ENCODE measurements at places on chromosomes 5 and 9. TPM values are rescaled to one million over a fixed set of nuclear protein-coding genes. Genes with fewer than 3 reads are reported as not detected.

Gene STPG3
- polyA plus RNA-seq, result not detected

Gene PCDHB7
- polyA plus RNA-seq, result not detected

Gene WWC1
- polyA plus RNA-seq, result not detected

Gene ANKRD18B
- not detected for polyA plus RNA-seq

Gene BOD1
- 34.2 TPM for polyA plus RNA-seq

Gene PCDHB4
- not detected for polyA plus RNA-seq

Gene SLC25A48
- polyA plus RNA-seq, result not detected

Gene OBP2B
- polyA plus RNA-seq, result not detected

Gene CER1
- polyA plus RNA-seq, result not detected

Gene FBXL7
- not detected for polyA plus RNA-seq

Gene PGM5
- polyA plus RNA-seq, result not detected

Gene SMIM32
- not detected for polyA plus RNA-seq

Gene BARHL1
- not detected for polyA plus RNA-seq

Gene NAIP
- 2.5 TPM for polyA plus RNA-seq

Gene TJP2
- 0.52 TPM for polyA plus RNA-seq

Gene CDK5RAP2
- polyA plus RNA-seq, result 26.9 TPM

Gene GGTA1
- polyA plus RNA-seq, result 0.76 TPM

Gene LCN6
- polyA plus RNA-seq, result not detected

Gene HK3
- 1.3 TPM for polyA plus RNA-seq

Gene RNF180
- polyA plus RNA-seq, result not detected

Gene ENC1
- 8.0 TPM for polyA plus RNA-seq

Gene RBM22
- polyA plus RNA-seq, result 72.8 TPM

Gene GARIN3
- not detected for polyA plus RNA-seq

Gene QRFP
- not detected for polyA plus RNA-seq

Gene CPEB4
- 4.8 TPM for polyA plus RNA-seq

Gene FBP2
- polyA plus RNA-seq, result not detected

Gene SAXO1
- not detected for polyA plus RNA-seq

Gene ECM2
- not detected for polyA plus RNA-seq

Gene CHMP5
- polyA plus RNA-seq, result 76.4 TPM

Gene SPINK4
- not detected for polyA plus RNA-seq

Gene NRARP
- not detected for polyA plus RNA-seq

Gene SHISAL2B
- not detected for polyA plus RNA-seq

Gene VCAN
- 0.53 TPM for polyA plus RNA-seq

Gene TMEM174
- not detected for polyA plus RNA-seq

Gene TMCO6
- polyA plus RNA-seq, result 11.7 TPM

Gene MSX2
- polyA plus RNA-seq, result not detected

Gene ZNF454
- not detected for polyA plus RNA-seq

Gene ADRA1B
- polyA plus RNA-seq, result not detected

Gene CCDC180
- polyA plus RNA-seq, result 0.81 TPM

Gene PCDHGA5
- polyA plus RNA-seq, result not detected

Gene TXNDC8
- not detected for polyA plus RNA-seq

Gene NOXA1
- 2.3 TPM for polyA plus RNA-seq

Gene CYSTM1
- 13.0 TPM for polyA plus RNA-seq
